Activated gamma-delta T cell (primary cell): ENCODE measurements at places on chromosomes 5 and 9.

DNA sequence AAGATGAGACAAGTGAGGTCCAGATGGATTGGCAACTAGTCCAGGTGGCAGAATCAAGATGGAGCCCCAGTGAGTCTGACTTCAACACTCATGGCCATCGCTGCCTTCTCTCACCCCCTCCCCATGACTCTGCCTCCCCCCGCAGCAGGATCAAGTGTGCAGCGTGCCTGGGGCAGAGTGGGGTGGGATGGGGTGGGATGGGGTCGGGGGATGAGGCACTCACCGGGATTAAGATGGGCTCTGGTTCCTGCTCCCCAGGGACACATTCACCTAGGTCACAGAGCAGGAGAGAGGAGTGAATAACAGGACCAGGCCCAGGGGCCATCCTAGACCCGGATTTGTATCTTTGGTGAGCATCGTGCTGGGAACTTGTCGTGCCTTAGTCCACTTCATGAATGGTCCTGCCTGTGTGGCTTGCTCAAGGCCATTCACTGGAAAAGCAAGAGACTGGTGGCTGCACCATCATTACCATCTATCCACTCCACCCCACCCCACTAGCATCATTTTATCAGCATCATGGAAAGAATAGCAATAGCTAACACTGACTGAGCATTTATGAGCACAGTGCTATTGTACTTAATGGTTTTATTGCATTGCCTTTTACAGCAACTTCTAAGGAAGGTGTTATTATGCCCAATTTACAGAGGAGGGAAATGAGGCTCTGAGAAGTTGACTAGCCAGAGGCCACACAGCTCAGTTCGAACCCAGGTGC, 8.5 kb downstream of the AMBP start:
- no peak for DNase-seq

GRCh38 chr9:123478967-123479602, 123.1 kb downstream of the CRB2 start:
- DNase-seq: no peak

GRCh38 chr5:32909207-32909606, 198.1 kb downstream of the NPR3 start:
- no peak for DNase-seq

DNA sequence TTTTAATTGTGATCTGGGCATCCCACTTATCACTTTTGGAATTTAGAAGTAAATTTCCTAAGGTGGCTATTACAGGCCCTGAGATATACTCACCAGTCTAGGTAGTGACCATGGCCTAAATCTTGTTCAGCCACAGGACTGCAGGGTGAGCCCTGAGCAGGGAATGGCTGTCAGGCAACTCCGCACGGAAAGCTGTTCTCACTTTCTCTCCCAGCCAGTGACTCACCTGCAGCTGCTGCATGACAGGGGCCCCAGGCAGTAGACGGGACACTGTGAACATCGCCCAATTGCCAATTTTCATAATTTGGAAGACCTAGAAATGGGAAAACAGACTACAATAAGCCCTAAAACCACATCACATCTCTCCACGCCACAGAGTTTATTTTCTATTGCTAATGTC, 69.6 kb upstream of the TAF1L start:
- DNase-seq: no peak

DNA sequence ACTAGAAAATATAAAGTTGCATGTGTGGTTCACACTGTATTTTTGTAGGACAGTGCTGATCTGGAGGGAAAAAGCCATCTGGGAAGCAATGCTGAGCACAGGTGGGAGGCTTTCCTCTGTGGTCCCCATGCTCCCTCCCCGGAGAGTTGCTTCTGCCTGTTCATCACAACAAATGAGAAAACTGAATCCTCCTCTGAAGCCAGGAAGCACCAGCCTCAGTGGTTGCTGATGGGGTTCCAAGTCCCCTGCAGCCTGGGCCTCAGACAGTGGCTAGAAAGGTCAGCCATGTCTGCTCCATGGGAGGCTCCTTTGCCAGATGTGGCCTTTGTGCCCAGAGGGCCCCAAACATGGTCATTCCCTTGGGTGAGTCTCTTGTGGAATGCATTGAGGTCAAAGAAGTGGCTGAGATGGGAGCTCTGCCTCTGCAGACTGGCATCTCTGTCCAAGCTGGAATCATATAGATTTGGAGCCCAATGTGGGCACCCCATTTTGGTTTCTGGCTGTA, 77.6 kb downstream of the C5orf15 start:
- no peak for DNase-seq

- no peak for DNase-seq
Observed at GRCh38 chr5:103120607-103121200, 603 bp downstream of the PPIP5K2 start.

DNA sequence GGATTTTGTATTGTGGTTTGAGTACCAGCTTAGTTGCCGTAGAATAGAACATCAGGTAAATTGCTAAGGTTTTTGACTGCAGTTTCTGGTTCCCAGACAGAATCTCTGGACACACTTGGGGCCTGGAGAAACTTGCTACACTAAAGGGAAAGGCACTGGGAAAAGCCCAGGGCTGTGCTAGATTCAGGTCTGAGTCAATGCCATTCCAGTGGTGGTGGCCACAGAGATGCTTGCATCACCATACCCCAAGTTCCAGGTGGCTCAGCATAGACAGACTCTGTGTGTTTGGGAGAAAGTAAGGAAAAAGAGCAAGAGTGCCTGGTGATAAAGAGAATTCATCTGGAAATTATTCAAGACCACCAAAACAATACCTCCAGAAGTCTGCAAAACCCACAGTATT, 120.6 kb downstream of the HMHB1 start:
- no peak for DNase-seq

- no peak for DNase-seq
Observed at GRCh38 chr9:17699615-17700330, 120.9 kb downstream of the SH3GL2 start.

DNA sequence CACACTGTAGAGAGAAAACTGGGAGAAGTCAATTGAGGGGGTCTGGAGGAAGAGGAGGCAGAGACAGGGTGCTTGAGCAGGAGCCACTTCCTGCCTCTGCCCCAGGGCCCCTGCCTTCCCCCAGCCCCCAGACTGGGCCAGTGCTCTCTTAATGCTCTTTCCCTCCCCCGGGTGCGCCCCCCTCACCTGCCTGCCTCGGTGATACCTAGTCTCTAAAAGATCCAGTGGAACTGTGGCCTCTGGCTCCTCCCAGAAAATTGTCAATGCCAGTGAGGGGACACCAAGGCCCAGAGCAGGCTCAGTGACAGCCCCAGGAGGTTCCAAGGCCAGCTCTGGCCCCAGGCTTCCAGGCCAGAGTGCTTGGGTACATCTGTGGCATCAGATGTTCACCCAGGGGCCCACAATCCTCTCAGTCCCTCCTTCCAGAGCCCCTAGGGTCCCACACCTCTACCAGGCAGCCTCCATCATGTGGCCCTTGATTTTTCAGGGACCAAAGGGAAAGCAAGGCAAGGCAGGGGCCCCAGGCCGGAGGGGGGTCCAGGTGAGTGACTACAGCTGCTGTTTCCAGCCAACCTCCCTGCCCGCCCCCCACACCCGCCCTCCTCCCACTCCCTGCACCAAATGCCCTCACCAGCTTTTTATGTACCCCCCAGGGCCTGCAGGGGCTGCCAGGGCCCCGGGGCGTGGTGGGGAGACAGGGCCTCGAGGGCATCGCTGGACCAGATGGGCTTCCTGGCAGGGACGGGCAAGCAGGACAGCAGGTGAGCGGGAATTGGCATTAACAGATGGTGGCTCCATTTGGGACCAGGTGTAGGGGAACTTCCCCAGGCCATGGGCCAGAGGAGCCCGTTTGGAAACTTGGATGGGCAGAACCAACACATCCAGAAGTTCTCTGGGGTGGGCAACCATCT, 33.1 kb upstream of the ORM1 start:
- no peak for DNase-seq

- no peak for DNase-seq
Observed at GRCh38 chr5:80781356-80781755, 126.6 kb upstream of the DHFR start.

DNA sequence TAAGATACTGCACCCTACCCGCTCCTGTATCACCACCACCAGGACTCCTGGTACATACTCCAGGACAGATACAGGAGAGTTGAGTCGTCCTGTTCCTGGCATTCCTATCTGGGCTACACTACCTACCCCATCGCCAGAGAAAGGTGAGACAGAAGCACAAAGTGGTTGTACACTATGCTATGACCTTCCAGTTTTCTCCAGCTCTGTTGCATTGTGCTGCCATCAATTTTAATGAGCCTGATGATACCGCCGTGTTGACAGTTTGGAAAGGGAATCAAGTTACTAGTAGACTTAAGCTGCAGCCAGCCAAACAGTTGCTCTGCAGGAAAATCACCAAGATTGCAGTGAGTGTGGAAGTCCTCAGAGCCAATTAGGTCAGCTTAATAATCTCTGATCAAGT, 35.2 kb downstream of the ANP32B start:
- DNase-seq: no peak

GRCh38 chr5:15592728-15593127, 92.7 kb downstream of the FBXL7 start:
- DNase-seq: no peak

- DNase-seq: no peak
Observed at GRCh38 chr5:22319798-22320197, 533.3 kb downstream of the CDH12 start.

GRCh38 chr9:3027210-3027609, 183.3 kb upstream of the PUM3 start:
- DNase-seq: no peak

- no peak for DNase-seq
Observed at GRCh38 chr5:55993013-55993412, 1.8 kb downstream of the IL6ST start.

GRCh38 chr5:55104036-55104772, 1.8 kb downstream of the GZMA start:
- DNase-seq: no peak
